ENCODE measurements at places on chromosomes 7 and 10.

DNA sequence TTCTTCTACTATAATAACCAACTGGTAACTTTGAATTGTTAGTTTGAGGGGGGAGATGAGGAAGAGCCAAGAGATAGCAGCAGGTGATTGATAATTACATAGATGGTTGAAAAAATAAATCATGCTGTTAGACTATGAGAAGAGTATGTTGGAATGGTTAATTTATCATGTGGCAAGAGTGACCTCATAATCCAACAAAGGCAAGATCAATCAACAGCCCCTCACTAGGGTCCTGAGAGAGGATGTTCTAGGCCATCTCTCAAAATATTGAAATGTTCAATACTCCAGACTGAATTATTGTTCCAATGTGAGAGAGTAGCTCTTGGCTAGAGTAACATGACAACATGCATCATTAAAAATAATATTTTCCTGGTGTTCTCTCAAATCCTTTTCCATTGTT, 67.9 kb downstream of the ADD3 start:
- DNase-seq: no peak

DNA sequence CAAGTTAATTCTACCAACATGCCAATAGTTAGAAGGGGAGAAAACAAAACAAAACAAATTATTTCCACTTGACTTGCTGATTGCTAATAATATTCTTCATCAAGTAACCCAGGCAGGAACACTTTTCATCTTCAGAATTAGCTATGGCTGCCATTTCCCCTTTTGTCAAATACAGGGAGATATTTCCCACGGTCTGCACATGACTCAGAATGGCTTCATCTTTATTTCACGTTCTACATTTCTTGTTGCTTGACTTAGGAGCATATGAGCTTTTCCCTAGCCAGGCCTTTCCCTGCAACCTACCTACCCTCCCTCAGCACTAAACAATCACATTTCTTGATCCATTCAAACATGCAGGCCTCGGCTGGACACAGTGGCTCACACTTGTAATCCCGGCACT, 6.5 kb downstream of the CPVL start:
- no peak for DNase-seq

DNA sequence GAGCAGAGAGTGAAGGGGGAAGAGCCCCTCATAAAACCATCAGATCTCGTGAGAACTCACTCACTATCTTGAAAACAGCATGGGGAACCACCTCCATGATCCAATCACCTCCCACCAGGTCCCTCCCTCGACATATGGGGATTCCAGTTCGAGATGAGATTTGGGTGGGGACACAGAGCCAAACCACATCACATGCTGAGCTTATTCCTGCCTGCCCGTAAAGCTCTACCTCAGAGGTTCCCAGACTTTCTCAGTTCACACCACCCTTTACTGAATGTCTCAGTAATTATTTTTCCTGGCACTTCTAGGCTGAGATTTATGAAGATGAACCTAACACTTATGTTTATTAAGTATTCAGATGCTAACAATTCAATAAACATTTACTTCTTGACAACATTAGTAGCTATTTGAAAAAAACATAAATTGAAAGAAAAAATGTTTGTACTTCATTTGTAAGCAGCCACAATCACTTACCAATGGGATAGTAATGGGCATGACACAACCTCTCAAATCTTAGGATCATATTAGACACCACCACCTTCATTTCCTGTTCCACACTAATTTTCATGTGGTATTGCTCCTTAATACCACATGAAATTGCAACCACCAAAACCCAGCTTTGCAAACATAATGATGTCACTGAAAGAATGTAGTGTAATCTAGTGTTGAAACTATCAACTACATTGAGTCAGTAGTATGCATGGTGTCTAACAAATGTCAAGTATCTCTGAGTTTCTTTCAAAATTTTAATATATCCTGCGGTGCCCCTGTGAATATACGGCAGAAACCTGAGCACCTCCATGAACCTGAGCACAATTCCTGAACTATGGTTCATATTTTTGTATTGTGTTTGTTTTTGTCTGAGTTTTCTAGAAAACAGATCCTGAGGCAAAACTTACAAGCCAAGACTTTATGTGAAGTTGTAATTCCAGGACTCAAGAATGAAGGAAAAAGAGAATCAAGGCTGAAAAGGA, 4.5 kb upstream of the DGKI start:
- peak; percentile 58 for DNase-seq

GRCh38 chr7:70434376-70434775, 697.6 kb upstream of the GALNT17 start:
- DNase-seq: no peak

GRCh38 chr7:157667731-157668130, 330.9 kb downstream of the DNAJB6 start:
- DNase-seq: no peak

DNA sequence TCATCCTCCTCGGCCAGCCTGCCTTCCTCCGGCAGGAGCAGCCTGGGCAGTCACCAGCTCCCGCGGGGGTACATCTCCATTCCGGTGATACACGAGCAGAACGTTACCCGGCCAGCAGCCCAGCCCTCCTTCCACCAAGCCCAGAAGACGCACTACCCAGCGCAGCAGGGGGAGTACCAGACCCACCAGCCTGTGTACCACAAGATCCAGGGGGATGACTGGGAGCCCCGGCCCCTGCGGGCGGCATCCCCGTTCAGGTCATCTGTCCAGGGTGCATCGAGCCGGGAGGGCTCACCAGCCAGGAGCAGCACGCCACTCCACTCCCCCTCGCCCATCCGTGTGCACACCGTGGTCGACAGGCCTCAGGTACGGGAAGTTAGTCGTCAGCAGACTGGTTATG, 21.1 kb downstream of the BAG3 start:
- no peak for DNase-seq

GRCh38 chr7:96993094-96993865, 12.1 kb upstream of the DLX6 start:
- DNase-seq: no peak

- DNase-seq: no peak
Observed at GRCh38 chr7:51647486-51647885, 330.9 kb upstream of the COBL start.
